T-helper 2 cell treated with Interferon-gamma antibody and Interleukin-4, amounts not matched to agents 100 ng/mL and 5 ng/mL, for 36 hours (primary cell): ENCODE measurements at places on chromosomes 13 and 19. TPM values are rescaled to one million over a fixed set of nuclear protein-coding genes. Genes with fewer than 3 reads are reported as not detected.

The MEX3D gene
- 12.0 and 12.1 TPM in 2 replicates for total RNA-seq

The FAM83E gene
- 3.4 and 3.8 TPM in 2 replicates for total RNA-seq

The NAPSA gene
- 2.0 and 2.2 TPM in 2 replicates for total RNA-seq

The TEX101 gene
- total RNA-seq, result not detected in 2 replicates

The PLIN4 gene
- not detected in 2 replicates for total RNA-seq

The IGFL3 gene
- not detected in 2 replicates for total RNA-seq

The ZNF154 gene
- 4.3 and 5.1 TPM in 2 replicates for total RNA-seq

The RGL3 gene
- total RNA-seq, result not detected in 2 replicates

The SUGP2 gene
- 127 and 133 TPM in 2 replicates for total RNA-seq

The COMP gene
- not detected in 2 replicates for total RNA-seq

The BCL3 gene
- 65.6 and 68.4 TPM in 2 replicates for total RNA-seq

The SHISA2 gene
- 0.34 and 0.41 TPM in 2 replicates for total RNA-seq

The STOML3 gene
- total RNA-seq, result not detected in 2 replicates

The COX7A1 gene
- total RNA-seq, result not detected in 2 replicates

The CYP2F1 gene
- not detected in 2 replicates for total RNA-seq

The IFNL3 gene
- not detected in 2 replicates for total RNA-seq

The FAM216B gene
- total RNA-seq, result not detected in 2 replicates

The KLK14 gene
- total RNA-seq, result 0.64 and 0.80 TPM in 2 replicates

The SNRNP70 gene
- total RNA-seq, result 228 and 238 TPM in 2 replicates

The CFD gene
- 2.3 and 2.5 TPM in 2 replicates for total RNA-seq

The POU2F2 gene
- total RNA-seq, result 25.6 and 28.1 TPM in 2 replicates

The SUGP1 gene
- 66.7 and 73.3 TPM in 2 replicates for total RNA-seq

The KCTD15 gene
- total RNA-seq, result 5.4 and 6.5 TPM in 2 replicates

The ZIM2 gene
- total RNA-seq, result not detected in 2 replicates

The MCEMP1 gene
- not detected in 2 replicates for total RNA-seq

The ZNF441 gene
- 5.6 and 6.0 TPM in 2 replicates for total RNA-seq

The MAMSTR gene
- 1.00 and 1.1 TPM in 2 replicates for total RNA-seq

The RAB3D gene
- 7.2 and 7.4 TPM in 2 replicates for total RNA-seq

The CPB2 gene
- total RNA-seq, result not detected in 2 replicates

The PSG3 gene
- not detected in 2 replicates for total RNA-seq

The GAPDHS gene
- not detected in 2 replicates for total RNA-seq

The BRSK1 gene
- total RNA-seq, result 4.9 and 5.3 TPM in 2 replicates

The SIPA1L3 gene
- 12.9 and 14.6 TPM in 2 replicates for total RNA-seq

The GNA15 gene
- 83.0 and 83.6 TPM in 2 replicates for total RNA-seq

The TRAPPC2B gene
- total RNA-seq, result 3.8 and 6.6 TPM in 2 replicates

The IGFLR1 gene
- 31.2 and 35.2 TPM in 2 replicates for total RNA-seq

The GIPR gene
- total RNA-seq, result 4.7 and 5.1 TPM in 2 replicates

The C19orf85 gene
- total RNA-seq, result not detected in 2 replicates
